ENCODE measurements at places on chromosomes 5 and 9. TPM values are rescaled to one million over a fixed set of nuclear protein-coding genes. Genes with fewer than 3 reads are reported as not detected.

GRCh38 chr5:86917117-86917579, 299.4 kb downstream of the COX7C start:
- H3K36me3 ChIP-seq, result no peaks in the 10 kb centered on the region
- no peak for DNase-seq
- H3K27ac ChIP-seq, result no peak overlapping the region
- no peaks in the 10 kb centered on the region for H3K27me3 ChIP-seq
- no peaks in the 10 kb centered on the region for H3K4me1 ChIP-seq
- no peak overlapping the region for H3K4me3 ChIP-seq

- H3K4me3 ChIP-seq, result no peak overlapping the region
- H3K27me3 ChIP-seq, result no peaks in the 10 kb centered on the region
- no peaks in the 10 kb centered on the region for H3K36me3 ChIP-seq
- DNase-seq, result no peak
Measured at GRCh38 chr5:99331061-99331460, 402.3 kb upstream of the CHD1 start.

DNA sequence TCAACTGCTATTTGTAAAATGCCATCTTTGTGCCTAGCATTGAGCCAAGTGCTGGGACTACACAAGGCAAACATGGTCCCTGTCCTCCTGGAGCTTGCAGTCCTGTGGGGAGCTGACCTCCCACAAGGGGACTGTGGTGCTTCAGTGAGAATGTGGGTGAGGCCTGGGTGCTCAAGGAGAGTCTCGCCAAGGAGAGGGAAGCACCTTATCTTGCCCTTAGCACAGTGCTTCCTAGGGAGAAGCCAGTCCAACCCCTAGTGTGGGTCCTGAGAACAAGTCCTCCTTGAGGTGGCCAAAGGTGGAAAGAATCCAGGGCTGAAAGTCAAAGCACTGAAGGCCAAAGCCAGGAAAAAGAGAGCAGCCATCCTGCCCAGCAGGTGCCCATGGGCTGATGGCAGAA, 31.1 kb upstream of the MVB12B start:
- DNase-seq, result no peak
- H3K27ac ChIP-seq, result no peak overlapping the region
- no peak overlapping the region for H3K4me3 ChIP-seq
- H3K27me3 ChIP-seq, result peaks cover 17% of the 10 kb centered on the region
- no peaks in the 10 kb centered on the region for H3K4me1 ChIP-seq

DNA sequence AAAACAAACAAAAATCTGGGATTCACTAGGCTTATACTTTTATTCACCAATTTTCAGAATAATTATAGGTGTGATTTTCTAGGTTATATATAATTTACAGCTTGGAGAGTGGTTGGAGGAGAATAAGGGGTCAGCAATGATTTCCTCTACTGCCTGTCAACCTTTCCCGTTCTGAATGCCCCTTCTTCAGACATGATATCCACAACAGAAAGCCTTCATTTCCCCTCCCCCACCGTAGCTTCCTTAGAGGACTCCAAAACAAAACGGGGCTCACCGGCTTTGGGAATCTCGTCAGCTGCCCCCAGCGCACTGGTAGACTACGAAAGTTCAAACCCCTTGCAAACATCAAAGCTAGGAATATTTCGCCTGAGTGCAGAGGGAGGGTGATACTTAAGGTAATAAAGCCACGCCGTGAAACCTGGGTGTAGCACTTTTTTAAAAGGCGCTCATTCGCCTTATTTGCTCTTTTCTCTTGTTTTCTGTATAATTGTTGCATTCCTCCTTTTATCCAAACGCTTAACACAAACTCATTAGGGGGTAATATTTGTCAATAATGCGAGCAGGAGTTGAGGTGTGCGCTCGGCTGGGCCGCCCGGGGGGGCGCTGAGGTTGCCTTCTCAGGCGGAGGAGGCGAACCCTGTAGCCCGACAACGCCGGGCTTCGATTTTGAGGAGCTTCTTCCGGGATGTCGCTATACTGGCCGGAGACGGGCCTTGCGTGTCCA, 2.4 kb downstream of the OTP start:
- peaks cover 90% of the 10 kb centered on the region for H3K27me3 ChIP-seq
- DNase-seq, result no peak
- H3K27ac ChIP-seq, result no peak overlapping the region
- no peaks in the 10 kb centered on the region for H3K36me3 ChIP-seq

ZNF462 gene
- total RNA-seq, result 102 TPM
